ENCODE measurements at places on chromosomes 7 and 10. TPM values are rescaled to one million over a fixed set of nuclear protein-coding genes. Genes with fewer than 3 reads are reported as not detected.

- H3K4me3 ChIP-seq = no peak overlapping the region
- no peaks in the 10 kb centered on the region for H3K27me3 ChIP-seq
- no peak overlapping the region for H3K27ac ChIP-seq
- no peak for DNase-seq
- no peaks in the 10 kb centered on the region for H3K4me1 ChIP-seq
- no peaks in the 10 kb centered on the region for H3K36me3 ChIP-seq
Observed at GRCh38 chr7:105307163-105307672, 81.5 kb downstream of the SRPK2 start.

DNA sequence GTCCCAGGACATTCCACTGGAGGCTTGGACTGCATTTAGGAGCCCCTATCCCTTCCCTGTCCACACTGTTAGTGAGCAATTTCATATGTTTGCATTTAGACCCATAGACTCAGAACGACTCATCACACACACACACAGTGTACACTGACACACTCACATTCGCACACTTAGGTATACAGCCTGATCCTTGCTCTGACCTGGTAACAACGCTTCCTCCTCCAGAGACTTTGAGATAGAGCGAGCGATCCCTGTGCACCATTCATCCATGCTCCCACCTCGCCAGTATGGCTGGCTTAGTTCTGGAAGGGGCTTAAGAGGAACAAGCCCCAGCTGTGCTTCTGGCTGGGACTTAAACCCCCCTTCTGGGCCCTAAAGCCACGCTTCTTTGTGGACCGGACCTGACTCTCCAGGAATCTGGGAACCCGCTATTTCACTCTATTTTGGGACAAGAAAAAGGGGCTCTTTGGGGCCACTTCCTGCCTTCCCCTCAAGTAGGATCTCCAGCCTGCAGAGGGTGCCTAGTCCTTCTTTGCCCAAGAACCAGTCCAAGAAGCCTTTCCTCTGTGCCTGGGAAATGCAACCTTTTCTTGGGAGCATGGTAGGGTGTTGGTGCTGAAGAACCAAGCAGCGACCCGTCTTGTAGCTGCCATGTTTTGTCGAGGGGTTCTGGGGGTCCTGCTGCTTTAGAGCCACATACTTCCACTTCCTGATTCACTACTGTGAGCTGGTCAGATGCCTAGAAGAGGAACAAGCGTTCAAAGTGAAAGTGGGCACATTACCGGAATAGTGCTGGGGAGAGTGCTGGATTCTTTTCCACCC lies 1.1 kb upstream of the HOXA13 start:
- no peaks in the 10 kb centered on the region for H3K36me3 ChIP-seq
- H3K27ac ChIP-seq = no peak overlapping the region
- no peak for DNase-seq
- H3K4me1 ChIP-seq = peaks cover 25% of the 10 kb centered on the region

GRCh38 chr10:5978230-5978489 lies 817 bp upstream of the IL15RA start:
- H3K4me3 ChIP-seq = peak overlapping the region; percentile 99
- H3K27me3 ChIP-seq = no peaks in the 10 kb centered on the region
- DNase-seq = no peak

GRCh38 chr7:93315896-93316295 lies 83.7 kb downstream of the VPS50 start:
- H3K36me3 ChIP-seq = no peaks in the 10 kb centered on the region
- H3K4me1 ChIP-seq = no peaks in the 10 kb centered on the region
- no peak overlapping the region for H3K27ac ChIP-seq
- no peaks in the 10 kb centered on the region for H3K27me3 ChIP-seq

DNA sequence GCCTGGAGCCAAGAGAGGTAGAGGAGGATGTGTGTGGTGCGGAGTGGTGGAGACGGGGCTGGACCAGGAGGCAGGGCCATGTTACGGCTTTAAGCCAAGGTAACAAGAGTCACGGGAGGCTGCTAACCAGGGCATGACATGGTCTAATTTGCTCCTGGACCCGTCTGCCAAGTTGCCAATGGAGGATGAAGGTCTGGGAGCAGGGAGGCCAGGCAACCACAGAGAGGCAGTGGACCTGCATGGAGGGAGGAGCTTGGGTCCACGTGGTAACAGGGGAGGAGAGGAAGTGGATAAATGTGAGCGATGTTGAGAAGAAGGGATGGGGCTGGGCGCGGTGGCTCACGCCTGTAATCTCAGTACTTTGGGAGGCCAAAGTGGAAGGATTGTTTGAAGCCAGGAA lies 31.0 kb downstream of the SRRM3 start:
- peaks cover 4% of the 10 kb centered on the region for H3K27me3 ChIP-seq
- H3K4me1 ChIP-seq = no peaks in the 10 kb centered on the region
- no peak for DNase-seq

DNA sequence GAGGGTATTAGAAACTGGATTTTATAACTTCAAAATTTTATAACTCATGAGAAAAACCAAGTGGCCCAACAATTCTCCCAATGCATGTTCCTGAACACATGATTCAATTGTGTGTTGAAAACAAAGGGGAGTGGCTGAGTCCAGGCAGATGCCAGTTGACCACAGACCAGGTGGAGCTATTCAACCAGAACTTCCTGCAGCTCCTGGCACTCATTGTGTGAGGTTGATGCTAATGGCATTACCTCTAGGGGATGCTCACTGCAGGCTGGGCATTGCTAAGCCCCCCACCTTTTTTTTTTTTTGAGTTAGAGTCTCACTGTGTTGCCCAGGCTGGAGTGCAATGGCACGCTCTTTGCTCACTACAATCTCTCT lies 20.3 kb downstream of the MYOF start:
- H3K4me1 ChIP-seq = no peaks in the 10 kb centered on the region
- no peak overlapping the region for H3K27ac ChIP-seq
- H3K4me3 ChIP-seq = no peak overlapping the region
- no peaks in the 10 kb centered on the region for H3K27me3 ChIP-seq
- no peak for DNase-seq

GRCh38 chr7:2934211-2934731 lies 90.2 kb upstream of the GNA12 start:
- H3K27ac ChIP-seq = no peak overlapping the region
- H3K27me3 ChIP-seq = no peaks in the 10 kb centered on the region
- H3K4me1 ChIP-seq = no peaks in the 10 kb centered on the region
- no peaks in the 10 kb centered on the region for H3K36me3 ChIP-seq

DNA sequence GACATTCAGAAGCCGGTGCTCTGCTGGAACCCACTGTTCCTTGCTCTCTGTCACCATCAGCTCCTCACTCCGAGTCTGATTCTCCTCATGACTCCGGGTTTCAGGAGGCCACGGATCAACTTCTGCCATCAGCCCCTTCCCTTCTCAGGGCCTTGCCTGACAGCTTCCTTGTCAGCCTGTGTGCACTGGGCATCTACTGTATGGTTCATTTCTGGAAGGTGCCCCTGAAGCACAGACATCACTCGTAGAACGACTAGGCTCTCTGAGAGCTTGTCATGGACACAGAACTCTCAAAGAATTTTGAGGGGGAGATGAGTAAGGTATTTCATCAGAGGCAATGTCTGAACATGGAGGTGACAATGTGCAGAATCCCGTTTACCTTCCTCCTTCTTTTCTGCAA lies 396.1 kb downstream of the TNS3 start:
- H3K36me3 ChIP-seq = no peaks in the 10 kb centered on the region
- peaks cover 27% of the 10 kb centered on the region for H3K4me1 ChIP-seq
- no peaks in the 10 kb centered on the region for H3K27me3 ChIP-seq
- H3K4me3 ChIP-seq = no peak overlapping the region

DNA sequence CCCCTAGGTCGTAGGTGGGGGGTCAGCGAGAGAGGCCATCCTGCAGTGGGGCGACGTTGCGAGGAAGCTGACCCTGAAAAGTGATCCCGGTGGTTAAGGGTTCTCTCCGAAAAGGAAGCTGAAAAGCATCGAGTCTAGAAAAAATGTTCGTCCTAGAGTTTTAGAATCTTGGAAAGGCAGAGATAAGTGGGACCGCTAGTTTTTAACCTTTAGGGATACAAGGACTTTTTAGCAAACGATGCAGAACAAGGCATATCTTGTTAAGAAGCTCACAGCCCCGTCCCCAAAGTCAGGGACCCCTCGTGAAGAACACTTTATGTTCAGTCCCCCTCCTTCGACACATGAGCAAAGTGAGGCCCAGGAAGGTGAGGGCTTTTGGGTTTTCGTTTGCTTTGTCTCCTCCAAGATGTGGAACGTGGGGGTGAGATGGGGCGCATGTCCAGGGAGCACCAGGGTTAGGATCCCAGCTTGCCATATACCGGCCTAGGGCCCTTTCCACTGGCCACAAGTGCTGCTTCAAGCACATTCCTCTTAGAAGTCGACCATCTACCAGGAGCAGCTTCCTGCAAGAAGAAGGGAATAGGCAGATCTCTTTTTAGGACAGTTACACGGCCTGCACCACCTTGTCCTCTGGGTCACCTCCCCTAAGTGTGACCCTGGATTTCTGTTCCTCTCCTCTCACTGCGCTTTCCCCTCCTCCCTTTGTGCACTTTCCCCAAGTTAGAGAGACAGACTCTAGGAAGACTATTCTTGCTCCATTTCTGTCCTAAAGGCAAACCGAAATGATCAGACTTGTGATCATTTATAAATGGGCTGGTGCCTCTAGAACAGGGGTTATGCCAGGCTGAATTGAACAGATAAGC lies 969 bp downstream of the SLC35G1 start:
- no peaks in the 10 kb centered on the region for H3K36me3 ChIP-seq
- no peak for DNase-seq
- no peaks in the 10 kb centered on the region for H3K27me3 ChIP-seq
- H3K4me3 ChIP-seq = peak overlapping the region; percentile 97
- H3K27ac ChIP-seq = peak overlapping the region; percentile 59

GRCh38 chr7:30162622-30163124 lies 27.9 kb downstream of the MTURN start:
- H3K36me3 ChIP-seq = no peaks in the 10 kb centered on the region
- H3K27ac ChIP-seq = no peak overlapping the region
- DNase-seq = no peak
- H3K4me3 ChIP-seq = no peak overlapping the region

DNA sequence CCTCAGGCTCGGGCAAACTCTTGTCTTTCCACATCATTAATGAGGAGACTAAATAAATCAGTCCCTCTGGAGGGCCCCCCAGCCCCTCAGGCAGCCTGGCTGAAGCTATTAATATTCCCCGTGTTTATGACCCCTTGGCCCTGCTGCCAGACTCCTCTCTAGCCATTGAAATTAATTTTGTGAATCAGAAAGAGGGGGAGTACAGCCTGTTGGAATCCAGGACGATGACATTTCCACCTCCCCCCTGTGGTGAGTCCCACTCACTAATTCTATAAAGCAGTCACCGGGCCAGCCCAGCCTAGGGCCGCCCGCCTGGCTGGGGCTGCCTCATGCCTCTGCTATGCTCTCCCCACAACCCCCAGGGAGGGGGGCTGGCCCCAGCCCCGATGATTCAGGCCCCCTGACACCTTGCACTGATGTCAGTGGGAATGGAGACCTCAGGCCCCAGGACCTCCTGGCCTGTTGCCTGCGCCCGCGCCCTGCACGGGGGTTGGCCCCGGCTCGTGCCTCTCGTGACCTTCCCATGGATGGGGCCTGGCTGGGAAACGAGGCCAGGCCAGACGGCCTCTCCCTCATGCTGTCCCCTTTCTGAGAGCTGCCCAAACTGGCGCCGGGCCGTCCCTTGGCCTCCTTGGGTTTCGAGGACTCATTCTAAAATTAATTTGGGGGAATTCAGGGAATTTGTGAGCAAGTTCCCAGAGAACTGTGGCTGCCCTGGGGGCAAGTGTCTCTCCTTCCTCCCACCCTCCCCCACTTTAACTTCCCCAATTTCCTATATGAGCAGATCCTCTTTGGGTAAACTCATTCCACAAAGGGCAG lies 34.0 kb downstream of the TMEM270 start:
- no peak for DNase-seq
- no peak overlapping the region for H3K4me3 ChIP-seq
- no peaks in the 10 kb centered on the region for H3K4me1 ChIP-seq
- H3K27me3 ChIP-seq = no peaks in the 10 kb centered on the region
- H3K27ac ChIP-seq = no peak overlapping the region
- H3K36me3 ChIP-seq = no peaks in the 10 kb centered on the region

DNA sequence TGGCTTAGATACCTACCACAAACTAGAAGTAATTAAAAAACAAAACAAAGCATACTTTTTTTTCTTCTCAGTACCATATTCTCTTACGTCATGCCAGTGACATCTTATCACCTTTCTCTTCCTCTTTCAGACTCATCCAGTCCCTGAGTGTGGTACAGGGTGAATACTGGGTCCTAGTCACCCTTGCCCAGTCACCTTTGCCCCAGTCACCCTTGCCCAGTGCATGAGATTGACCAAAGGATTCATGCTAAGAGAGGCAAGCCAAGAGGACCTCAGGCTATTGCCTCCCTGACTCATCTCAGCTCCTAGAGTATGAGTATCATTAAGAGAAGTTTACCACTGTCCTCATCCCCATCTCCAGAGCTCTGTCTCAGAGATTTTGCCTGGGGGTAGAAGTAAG lies 10.0 kb upstream of the TSPAN12 start:
- no peak overlapping the region for H3K4me3 ChIP-seq
- H3K27ac ChIP-seq = no peak overlapping the region
- H3K4me1 ChIP-seq = no peaks in the 10 kb centered on the region
- no peak for DNase-seq
- no peaks in the 10 kb centered on the region for H3K36me3 ChIP-seq
- H3K27me3 ChIP-seq = no peaks in the 10 kb centered on the region

MALRD1 gene
- total RNA-seq = 0.29 TPM

PIP gene
- not detected for total RNA-seq

IFIT2 gene
- total RNA-seq = 4.7 TPM

STOX1 gene
- total RNA-seq = 0.25 TPM

RGR gene
- total RNA-seq = not detected

SPDYE5 gene
- total RNA-seq = not detected

ELMO1 gene
- 18.4 TPM for total RNA-seq

CLEC2L gene
- total RNA-seq = not detected

ITPRID1 gene
- total RNA-seq = not detected

PPP1R17 gene
- total RNA-seq = not detected
